IMR-90 (cell line): ENCODE measurements at places on chromosomes 6 and 20.

GRCh38 chr6:70586114-70586513, 19.4 kb downstream of the SDHAF4 start:
- no peak for DNase-seq

GRCh38 chr6:135922746-135923145, 71.2 kb downstream of the PDE7B start:
- peak; percentile 58 for DNase-seq

DNA sequence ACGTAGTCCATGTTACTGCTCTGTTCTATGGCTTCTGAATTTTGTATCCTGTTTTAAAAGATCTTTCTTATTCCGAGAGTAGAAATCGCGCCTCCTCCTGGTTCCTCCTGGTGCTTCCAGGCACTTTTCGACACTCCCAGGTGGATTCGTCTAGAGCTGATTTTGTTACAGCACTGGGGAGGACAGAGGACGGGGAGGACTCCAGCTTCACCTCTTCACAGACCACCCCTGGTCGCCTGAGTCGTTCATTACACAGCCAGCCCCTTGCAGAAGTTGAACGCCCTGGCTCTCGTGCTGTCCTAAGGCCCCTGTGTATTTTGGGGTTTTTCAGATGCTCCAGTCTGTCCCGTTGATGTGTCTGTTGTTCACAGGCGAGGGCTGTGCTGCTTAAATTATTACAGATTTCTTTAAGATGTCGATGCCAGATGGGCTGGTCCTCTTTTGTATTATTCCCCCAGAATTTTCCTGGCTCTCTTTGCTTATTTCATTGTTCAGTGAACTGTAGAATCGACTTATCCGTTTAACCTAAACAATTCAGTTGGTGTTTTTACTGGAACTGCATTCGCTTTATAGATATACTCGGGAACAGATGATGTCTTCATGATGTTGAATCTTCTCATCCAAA, 30.5 kb downstream of the COL20A1 start:
- DNase-seq, result no peak

DNA sequence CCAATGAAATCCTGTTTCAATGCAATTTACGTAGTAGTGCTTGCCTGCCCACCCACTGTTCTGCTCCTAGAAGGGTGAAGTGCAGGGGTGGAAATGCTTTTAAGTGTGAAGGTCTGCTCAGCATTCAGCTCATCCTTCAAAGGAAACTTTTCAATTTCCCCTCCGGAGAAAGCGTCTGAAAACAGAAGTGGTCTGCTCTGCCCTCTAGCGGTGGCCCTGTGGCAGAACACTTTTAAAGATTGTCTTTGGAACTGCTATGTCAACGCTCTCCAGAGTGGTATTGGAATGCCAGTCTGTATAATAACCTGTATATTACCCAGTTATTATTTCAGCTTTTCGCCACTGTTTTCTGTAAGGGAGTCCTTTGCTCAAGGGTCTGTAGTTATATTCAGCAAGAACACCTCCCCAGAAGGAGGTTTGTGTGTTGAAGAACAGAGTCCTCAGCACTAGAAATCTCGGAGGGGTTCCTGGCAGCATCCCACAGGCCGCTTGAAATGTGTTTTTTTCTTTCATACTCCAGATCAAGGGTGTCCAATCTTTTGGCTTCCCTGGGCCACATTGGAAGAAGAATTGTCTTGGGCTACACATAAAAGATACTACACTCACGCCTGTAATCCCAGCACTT, 63.1 kb upstream of the KLHL31 start:
- DNase-seq, result peak; percentile 49

DNA sequence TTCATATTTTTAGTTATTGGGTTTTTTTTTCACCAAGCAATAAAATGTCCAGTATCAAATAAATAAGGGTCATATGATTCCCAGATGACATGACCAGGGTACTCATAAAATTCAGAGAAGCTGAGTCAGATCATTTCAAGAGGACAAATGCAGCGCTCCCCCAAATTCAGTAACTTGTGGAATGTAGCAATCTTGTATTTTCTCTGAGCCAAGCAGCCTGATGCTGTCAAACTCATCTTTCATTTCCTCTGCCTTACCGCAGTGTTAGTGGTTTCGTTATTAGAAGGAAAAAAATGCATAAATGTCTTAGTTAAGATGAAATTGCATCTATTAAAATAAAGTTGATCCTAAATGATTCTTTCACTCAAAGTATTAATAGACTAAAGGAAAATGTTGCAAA, 57.8 kb upstream of the EDN1 start:
- peak; percentile 28 for DNase-seq

DNA sequence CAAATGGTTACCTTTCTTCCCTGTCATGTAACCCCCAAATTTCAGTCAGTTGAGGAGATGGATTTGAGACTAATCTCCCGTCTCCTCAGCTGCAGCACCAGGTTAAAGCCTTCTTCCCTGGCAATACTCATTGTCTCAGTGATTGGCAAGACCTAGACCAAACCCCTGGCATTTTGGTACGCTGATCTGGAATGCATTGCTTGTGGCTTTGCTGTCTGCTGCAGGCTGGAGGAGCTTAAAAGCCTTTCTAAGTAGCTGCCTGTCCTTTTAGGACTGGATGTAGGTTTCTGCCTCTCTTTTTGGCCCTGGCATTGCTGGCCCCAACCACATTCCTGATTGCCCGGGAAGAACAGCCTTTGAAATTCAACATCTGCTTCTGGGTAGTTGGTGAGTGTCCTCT, 729.6 kb upstream of the GJE1 start:
- no peak for DNase-seq

GRCh38 chr20:21225215-21225947, 77.8 kb upstream of the XRN2 start:
- peak; percentile 44 for DNase-seq

- no peak for DNase-seq
These were observed 2.3 kb downstream of the CPNE5 start for GRCh38 chr6:36837022-36837339.

GRCh38 chr6:46113370-46113769, 16.4 kb upstream of the ENPP4 start:
- DNase-seq, result no peak

DNA sequence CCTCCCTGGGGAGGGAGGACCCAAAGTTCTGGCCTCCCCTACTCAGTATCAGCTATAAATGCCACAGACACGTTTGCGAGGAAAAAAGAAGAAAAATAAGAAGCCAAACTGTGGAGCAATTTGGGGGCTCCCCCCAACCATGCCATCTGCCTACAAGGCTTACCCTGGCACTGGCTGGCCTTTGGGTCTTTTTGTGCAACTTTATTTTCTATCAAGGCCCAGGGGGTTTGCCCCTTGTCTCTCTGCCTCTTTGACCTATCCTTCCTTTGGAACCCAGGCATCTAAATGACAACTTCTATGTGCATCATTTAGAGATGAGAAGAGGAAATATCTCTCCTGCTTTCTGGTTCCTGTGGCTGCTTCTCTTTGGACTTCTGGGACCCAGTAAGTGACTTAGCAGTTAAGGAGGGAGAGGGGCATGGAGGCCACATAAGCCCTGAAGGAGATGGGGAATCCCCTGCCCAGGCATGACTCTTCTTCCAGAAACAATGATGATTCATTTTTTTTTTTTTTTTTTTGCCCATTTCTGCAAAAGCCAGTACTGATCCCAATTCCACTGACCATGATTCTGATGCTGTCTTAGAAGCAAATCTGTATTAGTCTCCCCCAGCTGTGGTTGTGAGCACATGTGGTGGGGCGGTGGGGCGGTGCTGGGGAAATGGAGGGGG, at the start of gene MUC22:
MUC22 (plus strand) TSS at position 82 of the 668 bp plus-strand sequence; CDS start at position 315, 233 bp downstream.
- DNase-seq, result peak; percentile 84

DNA sequence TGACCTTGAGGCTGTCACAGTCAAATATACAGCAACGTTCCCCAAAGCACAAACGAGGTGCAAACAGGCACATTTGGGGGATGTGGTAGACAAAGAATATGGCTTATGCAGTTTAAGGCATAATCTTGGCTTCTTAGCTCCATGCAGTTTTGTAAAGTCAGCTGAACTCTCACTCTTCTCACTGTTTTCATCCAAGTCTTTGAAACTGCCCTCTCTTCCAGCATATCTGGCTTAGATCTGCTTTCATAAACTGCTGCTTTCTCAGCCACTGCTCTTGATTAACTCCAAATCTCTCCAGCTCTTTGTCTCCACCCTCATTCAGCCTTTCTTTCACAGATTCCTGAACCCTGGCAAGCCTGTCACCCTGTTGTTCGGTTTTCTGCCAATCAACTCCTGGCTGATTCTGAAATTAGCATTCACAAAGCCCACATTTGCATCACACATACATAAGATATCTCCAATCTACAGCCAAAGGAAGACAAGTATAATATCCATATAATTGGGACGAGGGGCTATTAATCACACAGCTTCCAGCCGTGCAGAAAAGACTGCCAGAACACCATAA, 301.1 kb upstream of the RNF217 start:
- no peak for DNase-seq

GRCh38 chr6:148298683-148299082, 44.0 kb upstream of the SASH1 start:
- no peak for DNase-seq

DNA sequence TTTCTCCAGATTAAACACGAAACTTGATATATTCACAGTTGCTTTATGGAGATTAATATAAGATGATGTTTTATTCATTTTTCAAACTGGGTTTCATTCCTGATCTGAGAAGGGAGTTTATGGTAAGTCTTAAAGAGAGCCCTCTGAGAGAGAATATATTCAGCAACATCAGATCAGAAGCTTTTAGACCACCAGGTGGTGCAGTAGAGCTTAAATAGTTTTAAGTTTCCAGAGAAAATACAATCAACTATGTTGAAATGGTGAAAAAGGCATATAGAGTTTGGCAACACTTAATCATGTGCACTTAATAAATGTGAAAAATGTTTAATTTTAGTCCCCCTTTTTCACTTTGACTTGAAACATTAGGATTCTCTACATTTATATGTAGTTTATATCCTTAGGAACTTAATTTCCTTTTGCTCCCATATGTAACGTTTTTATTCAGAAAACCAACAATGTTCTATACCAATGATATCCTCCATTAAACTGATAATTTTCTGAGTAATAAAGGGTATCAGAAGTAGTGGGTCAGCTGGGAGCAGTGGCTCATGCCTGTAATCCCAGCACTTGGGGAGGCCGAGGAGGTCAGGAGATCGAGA, 86.4 kb upstream of the CLDN20 start:
- DNase-seq, result peak; percentile 76

GRCh38 chr6:166786704-166787293, 159.7 kb upstream of the RPS6KA2 start:
- DNase-seq, result peak; percentile 65

- DNase-seq, result no peak
These were observed 160.1 kb downstream of the ZFAND3 start for GRCh38 chr6:37979392-37980221.
